Fibroblast of lung (primary cell): ENCODE measurements at places on chromosomes 7 and 10.

DNA sequence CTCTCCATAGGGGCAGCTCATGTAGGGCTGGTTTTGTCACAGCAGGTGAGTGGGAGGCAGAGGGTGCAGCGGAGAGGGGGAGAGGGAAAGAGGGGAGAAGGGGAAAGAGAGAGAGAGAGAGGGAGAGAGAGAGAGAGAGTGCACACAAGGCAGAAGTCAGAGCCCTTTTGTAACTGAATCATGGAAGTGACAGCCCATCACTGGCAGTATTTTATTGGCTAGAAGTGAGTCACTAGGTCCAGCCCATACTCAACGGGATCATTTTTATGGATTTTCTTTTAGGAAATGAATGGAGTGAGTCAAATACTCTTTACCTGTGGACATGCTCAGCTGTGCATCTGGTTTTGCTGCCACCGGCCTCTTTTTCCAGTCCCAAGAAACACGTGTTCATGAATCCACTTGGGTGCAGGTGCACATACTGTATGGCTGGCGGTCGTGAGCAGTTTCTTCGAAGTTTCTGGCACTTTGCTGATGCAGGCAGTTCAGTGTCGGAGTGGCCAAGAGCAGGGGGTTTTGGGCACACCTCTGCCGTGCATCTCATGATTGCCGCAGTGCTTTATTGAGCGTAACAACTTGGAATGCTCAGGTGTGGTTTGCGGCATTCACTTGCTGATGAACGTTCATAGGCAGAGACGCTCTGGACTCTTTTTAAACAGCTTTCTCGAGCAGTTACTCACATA is 40.3 kb downstream of the DOCK1 start:
- H3K27ac ChIP-seq = no peak overlapping the region
- DNase-seq = peak; percentile 16
- no peak overlapping the region for H3K4me3 ChIP-seq
- no peaks in the 10 kb centered on the region for H3K36me3 ChIP-seq
- no peaks in the 10 kb centered on the region for H3K4me1 ChIP-seq

- H3K36me3 ChIP-seq = no peaks in the 10 kb centered on the region
- H3K4me3 ChIP-seq = no peak overlapping the region
- H3K27me3 ChIP-seq = no peaks in the 10 kb centered on the region
- DNase-seq = peak; percentile 94
These were observed 29.3 kb upstream of the DDX50 start for GRCh38 chr10:68871731-68872342.

GRCh38 chr7:92834507-92835260 is 1.7 kb downstream of the CDK6 start:
- H3K4me1 ChIP-seq = peaks cover 4% of the 10 kb centered on the region
- H3K27me3 ChIP-seq = no peaks in the 10 kb centered on the region
- H3K4me3 ChIP-seq = peak overlapping the region; percentile 88
- no peaks in the 10 kb centered on the region for H3K36me3 ChIP-seq
- no peak for DNase-seq

GRCh38 chr7:18496341-18496700 is 772 bp downstream of the HDAC9 start:
- H3K27me3 ChIP-seq = no peaks in the 10 kb centered on the region
- H3K27ac ChIP-seq = no peak overlapping the region
- no peak for DNase-seq
- no peaks in the 10 kb centered on the region for H3K36me3 ChIP-seq

DNA sequence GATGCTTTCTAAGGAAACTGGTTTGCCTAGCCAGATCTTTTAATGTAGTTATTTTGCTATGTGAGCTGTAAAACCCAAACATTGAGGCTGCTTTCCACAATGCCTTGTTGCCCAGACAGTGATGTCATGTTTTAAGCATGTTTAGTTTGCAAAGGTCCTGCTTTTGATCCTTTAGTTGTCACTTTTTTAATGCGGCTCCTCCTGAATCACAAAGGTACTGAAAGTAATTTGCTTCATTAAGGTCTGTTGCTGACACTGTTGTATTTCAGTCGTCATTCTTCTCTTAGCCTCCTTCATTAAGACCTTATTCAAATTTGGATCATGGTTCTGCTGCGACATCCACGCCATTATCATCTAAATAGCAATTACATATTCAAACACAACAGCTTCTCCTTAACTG is 10.6 kb downstream of the RPA3 start:
- peak; percentile 81 for DNase-seq
- peaks cover under 1% of the 10 kb centered on the region for H3K4me1 ChIP-seq
- H3K36me3 ChIP-seq = no peaks in the 10 kb centered on the region
- no peaks in the 10 kb centered on the region for H3K27me3 ChIP-seq
- H3K4me3 ChIP-seq = no peak overlapping the region

DNA sequence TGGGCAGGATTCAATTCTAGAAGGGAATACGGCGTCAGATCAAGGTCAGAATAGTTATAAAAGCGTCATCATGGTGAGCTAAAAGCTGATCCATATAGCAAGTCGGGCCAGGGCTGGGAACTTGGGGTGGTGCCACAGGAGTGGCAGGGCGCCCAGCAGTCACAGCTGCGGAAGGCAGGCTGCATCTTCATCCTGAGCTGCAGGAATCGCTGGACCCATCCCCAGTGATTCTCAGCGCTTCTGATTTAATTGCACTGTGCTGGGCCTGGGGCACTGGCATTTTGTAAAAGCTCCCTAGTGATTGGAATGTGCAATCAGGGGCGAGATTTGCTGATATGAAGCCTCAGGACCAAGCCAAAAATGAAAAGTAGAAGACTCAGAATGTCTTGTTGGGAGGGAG is 135.3 kb downstream of the CTTNBP2 start:
- no peak overlapping the region for H3K27ac ChIP-seq
- no peak overlapping the region for H3K4me3 ChIP-seq
- H3K36me3 ChIP-seq = peaks cover 6% of the 10 kb centered on the region
- DNase-seq = no peak
- H3K4me1 ChIP-seq = peaks cover 6% of the 10 kb centered on the region
- no peaks in the 10 kb centered on the region for H3K27me3 ChIP-seq
